Hematopoietic multipotent progenitor cell treated with erythropoietin and hydrocortisone succinate and interleukin-3 and kit ligand, for 4 days (in vitro differentiated cells): ENCODE measurements at places on chromosomes 3 and 15.

- peak; percentile 17 for DNase-seq
Measured at GRCh38 chr3:94092086-94092485, 29.2 kb downstream of the NSUN3 start.

DNA sequence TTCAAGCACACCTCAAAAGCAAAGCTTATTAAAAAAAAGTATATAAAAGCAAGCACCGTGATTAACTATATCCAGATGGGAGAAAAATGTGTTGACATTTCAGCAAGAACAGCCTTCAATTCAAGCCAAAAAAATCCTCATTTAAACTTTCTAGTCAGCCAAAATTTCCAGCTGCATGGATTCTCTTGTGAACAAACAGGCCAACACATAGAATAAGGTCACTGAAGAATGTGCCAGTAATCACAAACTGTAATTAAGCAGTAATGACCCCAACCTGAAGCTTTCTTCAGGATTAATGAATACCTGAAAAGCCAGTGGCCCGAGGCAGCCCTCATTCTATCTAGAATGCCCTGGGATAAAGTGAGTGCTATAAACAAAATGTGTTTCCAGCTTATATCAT lies 130.7 kb upstream of the KCNMB2 start:
- no peak for DNase-seq

DNA sequence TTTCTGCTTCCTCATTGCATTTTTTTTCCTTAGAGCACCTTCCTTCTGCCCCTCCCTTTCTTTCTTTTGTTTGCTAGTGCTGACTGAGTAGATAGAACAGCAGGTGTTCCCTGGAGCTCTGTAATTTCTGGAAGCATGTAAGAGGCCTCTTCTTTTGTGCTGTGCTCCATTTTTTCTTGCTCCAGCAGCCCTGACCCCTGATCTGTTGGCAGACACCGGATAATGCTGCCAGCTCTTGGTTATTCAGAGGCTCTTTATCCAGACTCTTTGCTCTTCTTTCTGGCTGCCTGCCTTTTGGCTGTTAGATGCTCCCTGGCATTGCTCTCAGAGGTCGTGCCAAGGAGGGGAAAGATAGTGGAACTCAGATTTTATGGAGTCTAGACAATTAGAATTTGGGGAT lies 104.4 kb upstream of the RBMS3 start:
- no peak for DNase-seq

- no peak for DNase-seq
Measured at GRCh38 chr3:194130807-194131589, 5.0 kb upstream of the HES1 start.

DNA sequence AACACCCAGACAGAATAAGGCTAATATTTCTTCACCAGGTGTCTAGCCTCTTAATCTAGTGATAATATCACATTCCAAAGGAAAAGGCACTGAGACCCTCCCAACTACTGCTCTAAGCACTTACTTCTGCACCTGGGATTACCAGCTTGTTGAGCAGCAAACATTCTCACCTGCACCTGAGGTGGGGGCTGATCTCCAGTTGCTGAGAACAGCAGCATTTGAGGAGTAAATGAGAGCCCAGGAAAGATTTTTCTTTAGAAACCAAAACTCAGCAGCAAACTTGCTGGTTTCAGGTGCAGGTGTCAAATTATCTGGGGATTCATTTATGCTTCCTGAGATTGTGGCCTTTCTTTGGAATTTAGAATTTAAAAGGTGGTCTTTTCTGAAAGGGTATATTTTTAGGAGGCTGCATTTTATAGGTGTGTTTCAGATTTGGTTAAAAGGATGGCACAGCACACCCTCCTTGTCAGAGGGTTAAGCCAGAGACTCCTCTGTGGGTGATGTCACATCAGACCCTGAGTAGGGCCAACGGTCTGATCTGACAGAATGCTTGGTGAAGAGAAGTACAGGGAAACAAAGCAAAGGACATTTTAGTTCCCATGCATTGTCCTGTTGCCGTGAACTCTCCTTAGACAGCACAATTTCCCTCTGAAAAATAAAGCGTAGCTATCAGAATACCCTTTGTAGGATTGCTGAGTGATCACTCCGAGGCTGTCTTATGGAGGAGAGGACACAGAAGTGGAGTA lies 411.0 kb upstream of the ATP11B start:
- no peak for DNase-seq

GRCh38 chr3:146838221-146838620 lies 233.1 kb upstream of the PLSCR5 start:
- DNase-seq: no peak

- DNase-seq: no peak
Measured at GRCh38 chr3:13716540-13717221, 163.2 kb downstream of the WNT7A start.

GRCh38 chr3:190121383-190121782 lies 686 bp upstream of the P3H2 start:
- no peak for DNase-seq

DNA sequence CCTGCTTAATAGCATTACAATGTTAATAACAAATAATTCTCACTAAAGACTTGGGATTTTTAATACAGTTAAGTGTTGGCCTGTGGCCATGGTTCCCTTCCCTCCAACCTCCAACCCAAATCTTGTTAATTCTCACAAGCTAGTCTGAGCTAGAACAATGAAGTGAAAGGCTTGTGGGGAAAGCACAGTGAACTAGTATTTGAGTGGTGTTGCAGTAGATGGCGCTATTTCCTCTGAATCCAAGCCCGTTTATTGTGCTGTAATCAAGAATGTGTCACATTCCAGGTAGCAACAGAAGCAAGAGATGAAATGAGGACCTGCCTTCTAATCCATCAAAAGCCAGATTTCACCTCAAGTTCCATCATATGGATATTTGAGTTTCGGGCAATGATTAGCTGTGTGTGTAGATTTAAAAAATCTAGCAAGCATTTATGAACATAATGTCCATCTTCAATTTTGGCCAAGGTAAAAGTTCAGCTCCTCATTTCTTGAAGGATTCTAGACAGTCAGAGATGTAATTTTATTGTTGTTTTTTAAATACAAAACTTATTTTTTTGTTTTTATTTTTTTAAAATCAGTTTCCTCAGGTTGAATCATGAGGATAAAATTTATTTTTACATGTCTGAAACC lies 160.7 kb downstream of the SQOR start:
- DNase-seq: peak; percentile 51

- no peak for DNase-seq
Measured at GRCh38 chr3:34072297-34072696, 273.9 kb downstream of the PDCD6IP start.

DNA sequence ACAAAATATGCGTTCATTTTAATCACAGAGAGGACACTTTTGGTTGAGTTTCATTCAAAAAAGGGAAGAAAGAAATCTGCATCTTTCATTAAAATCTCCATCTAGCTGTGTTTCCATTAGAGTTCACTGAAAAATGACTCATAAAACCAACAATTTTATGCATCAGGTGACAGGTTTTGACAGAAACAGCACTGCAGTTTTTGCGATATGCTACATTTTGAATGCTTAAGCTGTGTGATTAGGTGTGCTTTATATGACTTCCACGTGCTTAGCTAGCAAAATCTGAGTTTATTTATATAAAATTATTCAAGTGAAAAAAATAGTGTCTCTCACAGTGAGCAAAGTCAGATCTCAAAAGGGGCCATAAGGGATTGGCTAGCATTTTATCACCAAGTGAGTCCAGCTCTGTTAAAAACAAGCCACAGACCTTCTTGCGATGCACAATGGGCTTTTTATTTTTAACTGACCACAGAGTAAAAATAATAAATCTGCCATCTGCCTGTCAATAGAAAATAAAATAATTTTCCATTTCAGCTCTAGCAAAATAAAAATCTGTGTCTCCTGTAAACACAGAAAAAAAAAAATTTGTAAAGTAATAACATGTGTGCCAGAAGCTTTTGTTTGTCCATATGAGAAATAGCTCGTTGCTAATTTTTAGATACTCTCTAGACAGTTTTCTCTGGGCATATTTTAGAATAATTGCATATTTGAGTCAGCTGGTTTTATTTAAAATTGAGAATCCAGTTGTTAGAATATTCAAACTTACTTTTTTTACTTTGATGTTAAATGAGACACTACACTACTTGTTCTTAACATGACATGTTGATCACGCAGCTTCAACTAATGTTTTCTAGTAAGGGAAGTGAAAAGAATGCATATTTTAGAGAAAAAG lies 409.8 kb downstream of the ROBO2 start:
- no peak for DNase-seq

- DNase-seq: no peak
Measured at GRCh38 chr15:42504631-42505030, 9.2 kb downstream of the SNAP23 start.

DNA sequence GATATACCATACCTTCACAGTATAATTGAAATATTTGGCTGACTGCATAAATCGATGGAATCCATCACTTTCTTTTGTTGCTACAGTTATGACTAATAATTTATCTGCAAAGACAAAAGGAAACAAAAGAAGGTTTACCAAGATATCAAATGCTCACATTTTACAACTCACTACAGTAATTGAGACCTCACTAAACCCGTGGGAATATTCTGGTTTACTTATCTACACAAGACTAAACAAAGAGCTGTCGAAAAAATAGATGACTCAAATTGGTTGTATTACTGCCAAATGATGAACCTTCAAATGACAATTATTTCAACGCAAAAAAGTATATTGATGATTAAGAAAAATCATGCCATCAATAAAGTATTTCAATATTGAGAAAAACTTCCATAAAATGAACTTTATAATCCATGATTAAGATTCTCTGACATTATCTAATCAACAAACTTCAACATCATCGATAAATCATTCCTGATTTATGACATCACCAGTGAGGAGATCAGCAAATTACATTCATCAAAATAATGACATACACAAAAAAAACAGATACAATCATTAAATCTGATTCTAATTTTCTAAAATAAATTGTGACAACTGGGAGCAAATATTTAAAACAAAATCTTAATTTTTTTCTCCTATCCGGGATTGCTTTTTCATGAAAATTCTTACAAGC lies 36.7 kb downstream of the PLOD2 start:
- DNase-seq: peak; percentile 5

DNA sequence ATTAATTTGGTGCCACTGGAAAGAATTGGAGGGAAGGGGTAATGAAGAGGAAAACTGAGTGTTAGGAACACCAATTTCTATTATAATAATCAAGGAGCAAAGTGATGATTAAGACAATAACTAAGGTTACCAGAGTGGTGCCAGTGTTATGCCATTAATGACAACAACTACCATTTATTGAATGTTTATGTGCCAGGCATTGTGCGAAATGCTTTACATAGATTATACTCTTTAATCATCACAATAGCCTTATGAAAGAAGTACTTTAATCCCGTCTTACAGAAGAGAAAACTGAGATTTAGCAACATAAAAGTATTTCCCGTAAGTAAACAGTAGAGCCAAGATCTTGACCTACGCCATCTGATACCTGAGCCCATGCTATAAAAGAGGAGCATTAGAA lies 187.2 kb upstream of the NR2E3 start:
- DNase-seq: no peak

GRCh38 chr15:24761704-24762302 lies 86.2 kb downstream of the NPAP1 start:
- DNase-seq: peak; percentile 31
